ENCODE measurements at places on chromosomes 2 and 18.
A peak's percentile ranks its signal among the peaks of the same experiment; 100 is the strongest.

DNA sequence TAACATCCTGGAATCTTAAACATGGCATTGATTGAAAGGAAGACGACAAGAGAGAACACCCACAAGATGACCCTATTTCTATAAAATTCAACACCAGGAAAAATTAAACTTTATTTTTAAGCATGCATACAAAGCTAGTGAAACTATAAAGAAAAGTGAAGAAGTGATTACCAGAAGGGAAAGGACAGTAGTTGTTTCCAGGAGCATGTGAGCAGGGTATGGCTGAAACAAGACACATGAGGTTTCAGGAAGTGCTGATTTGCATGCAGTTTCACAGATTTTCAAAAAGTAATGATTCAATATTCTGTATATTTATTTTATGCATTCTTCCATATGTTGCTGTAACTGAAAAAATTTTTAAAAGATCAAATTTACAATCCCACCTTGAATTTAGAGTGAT lies 24.6 kb upstream of the DAW1 start:
- no peak for DNase-seq

GRCh38 chr18:75107196-75107930 lies 101.6 kb downstream of the PTGR3 start:
- DNase-seq = no peak

GRCh38 chr2:16406496-16407289 lies 258.9 kb downstream of the CYRIA start:
- no peak for DNase-seq

DNA sequence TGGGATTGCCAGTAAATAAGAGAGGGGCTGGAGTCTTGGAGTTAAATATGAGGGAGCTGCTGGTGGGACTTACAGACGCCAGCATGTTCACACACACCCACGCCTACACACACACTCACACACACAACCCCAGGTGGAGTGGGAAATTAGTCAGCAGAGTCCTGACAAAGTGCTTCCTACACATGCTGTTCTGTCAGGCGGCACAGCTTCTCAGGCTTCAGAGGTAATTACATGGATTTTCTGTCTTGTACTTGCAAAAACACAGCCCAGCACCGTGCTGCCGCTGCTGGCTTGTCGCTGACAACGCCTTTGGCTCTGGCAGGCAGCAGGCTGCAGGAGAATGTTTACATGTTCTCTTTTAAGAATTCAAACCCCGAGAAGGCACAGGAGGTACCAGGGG lies 1186.3 kb upstream of the CELF4 start:
- no peak for DNase-seq

DNA sequence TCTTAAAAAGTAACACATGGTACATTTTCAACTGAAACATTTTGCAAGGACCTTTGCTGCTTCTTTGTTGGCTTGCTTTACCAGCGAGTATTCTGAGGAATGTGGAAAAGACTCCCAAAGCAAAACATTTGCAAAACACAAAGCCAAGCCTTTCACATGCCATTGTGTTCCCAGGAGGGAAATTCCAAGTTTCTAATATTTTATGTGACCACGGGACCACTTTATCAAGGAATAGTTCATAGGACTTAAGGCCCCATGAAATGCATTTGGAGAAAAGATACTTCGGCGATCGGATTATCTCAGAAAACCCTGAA lies 26.2 kb downstream of the CYP27C1 start:
- DNase-seq = no peak

DNA sequence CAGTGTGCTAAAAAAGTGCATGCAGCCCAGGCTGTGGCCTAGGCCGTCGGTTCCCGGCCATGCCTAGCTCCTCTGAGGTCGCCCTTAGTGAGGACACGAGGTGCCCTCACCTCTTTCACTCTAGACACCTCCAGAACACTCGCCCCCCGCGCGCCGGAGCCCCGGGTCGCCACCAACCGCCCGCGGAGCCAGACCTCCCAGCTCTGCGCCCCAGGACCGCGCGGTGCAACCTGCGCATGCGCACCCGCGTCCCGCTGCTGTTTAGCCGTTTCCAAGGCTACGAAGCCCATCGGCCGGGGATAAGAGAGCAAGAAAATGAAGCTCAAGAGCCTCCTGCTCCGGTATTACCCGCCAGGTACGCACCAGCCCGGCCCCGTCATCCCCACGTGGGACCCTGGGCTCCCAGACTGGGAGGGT lies at the start of gene DAW1:
DAW1 (plus strand) TSS at position 257 of the 417 bp plus-strand sequence; CDS start at position 316, 59 bp downstream.
- peak; percentile 79 for DNase-seq

DNA sequence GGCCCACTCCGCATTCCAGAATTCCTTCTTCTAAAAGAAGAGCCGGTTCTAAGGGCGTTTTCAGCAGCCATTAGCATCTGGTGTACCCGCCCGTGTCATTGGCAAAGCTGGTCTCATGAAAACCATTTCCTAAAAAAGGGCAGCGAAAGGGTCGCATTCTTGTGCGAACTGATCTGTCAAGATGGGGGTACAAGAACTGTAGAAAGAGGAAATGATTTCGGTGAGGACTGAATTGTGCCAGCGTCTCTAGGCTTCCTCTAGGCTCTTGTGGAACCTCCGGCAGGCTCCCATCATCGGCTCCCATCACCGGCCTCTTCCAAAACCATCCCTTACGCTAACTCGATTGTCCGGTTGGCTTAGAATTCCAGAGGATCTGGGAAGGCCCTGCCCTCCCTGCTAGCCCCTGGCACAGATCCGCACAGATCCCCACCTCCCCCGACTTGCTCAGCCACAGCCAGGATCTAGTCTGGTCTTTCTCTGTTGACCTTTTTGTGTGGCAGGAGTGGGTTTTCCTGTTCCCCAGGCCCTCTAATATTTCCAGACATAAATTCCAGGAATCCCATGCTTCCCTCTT lies 1.3 kb downstream of the RAB31 start:
- no peak for DNase-seq

GRCh38 chr2:39523308-39524044 lies 86.4 kb upstream of the MAP4K3 start:
- DNase-seq = no peak

DNA sequence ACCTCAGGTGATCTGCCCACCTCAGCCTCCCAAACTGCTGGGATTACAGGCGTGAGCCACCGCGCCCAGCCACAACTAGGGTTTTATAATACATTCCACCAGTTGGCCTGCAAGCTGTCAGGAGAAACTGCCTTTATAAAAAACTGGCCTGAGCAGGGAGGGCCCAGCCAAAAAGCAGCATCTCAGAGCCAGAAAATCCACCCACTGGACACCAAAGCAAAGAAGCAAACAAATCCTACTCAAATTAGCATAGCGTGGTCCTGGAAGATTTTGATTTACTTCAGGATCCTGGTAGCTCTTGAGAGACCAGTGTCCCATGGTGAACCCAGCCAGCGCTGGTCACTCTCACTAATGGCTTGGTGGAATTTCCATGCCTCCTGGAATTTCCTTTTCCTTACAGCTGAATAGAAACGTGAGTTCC lies 60.0 kb upstream of the PXDN start:
- no peak for DNase-seq

DNA sequence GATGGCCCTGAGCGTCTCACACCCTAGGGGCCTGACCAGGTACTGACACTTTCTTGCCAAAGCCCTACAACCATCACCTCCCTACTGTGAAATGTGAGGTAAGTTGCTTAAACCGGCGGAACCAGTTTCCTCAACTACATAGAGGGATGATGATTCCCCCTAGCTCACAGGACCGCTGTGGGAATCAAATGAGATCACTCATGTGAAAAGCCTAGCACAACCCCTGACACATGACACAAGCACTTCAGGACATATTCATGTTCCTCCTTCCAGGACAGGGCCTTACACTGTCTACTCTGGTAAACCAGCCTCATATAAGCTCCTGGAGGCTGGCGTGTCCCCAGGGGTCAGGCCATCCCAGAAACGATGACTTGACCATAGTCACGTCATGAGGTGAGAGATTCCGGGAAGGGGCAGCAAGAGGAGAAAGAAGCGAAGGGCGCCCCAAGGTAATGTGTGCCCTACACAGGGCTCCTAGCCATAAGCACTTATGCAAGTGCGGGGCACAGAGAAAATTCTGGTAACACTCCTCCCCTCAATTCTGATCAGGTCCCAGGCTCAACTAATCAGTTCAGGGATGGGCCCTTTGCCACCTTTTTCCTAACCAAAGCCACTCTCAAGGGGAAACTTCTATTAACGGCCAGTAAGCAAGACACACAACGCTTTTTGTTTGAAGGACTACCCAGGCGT lies 49.5 kb downstream of the C2orf42 start:
- peak; percentile 72 for DNase-seq

GRCh38 chr2:119598596-119599263 lies 54.5 kb downstream of the CFAP221 start:
- DNase-seq = no peak

GRCh38 chr2:106158131-106158530 lies 36.0 kb downstream of the UXS1 start:
- DNase-seq = no peak

DNA sequence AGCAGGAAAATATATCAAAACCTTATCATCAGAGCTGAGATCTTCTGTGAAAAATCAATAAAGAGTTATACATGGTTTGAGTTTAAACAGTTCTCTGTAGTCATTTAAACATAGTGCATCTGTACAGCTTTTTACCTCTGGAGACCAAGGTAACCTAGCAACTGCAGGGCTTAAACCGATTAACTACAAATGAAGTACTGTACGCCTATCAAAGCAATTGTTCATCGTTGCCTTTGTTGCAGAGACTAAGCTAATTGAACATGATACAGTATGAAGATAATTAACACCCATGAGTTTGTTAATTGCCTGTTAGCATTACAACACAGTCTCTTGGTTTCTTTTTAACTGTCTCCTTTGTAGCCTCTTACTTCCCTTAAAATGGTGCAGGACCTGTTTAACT lies 147.9 kb downstream of the LNPK start:
- no peak for DNase-seq

DNA sequence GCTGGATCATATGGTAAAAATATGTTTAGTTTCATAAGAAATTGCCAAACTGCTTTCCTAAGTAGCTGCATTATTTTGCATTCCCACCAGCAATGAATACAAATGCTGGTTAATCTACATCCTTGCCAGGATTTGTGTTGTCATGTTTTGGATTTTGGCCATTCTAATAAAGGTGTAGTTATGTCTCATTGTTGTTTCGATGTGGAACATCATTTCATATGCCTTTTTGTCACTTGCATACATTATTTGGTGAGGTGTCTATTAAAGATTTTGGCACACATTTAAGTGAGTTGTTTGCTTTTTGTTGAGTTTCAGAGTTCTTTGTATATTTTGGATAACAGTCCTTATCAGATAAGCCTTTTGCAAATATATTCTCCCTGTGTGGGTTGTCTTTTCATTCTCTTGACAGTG lies 299.2 kb upstream of the TFPI start:
- DNase-seq = no peak

DNA sequence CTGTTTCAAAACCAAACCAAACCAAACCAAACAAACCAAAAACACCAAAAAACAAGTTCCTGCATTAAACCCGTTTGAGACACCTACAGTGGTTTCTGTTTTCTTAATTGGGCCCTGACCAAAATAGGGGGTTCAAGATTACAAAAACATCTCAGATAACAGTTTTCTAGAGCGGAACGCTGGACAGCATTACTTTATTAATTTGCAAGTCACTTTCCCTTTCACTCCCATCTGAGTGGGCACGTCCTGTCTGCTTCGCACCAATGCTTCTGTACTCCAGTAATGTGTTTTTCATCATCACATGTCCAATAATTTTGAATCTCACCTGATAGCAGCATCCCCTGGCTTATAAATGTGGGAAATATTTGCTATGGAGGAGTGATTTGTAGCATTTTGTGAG lies 11.7 kb upstream of the MYO1B start:
- no peak for DNase-seq

- no peak for DNase-seq
Measured at GRCh38 chr18:28995319-28995718, 818.4 kb upstream of the CDH2 start.

DNA sequence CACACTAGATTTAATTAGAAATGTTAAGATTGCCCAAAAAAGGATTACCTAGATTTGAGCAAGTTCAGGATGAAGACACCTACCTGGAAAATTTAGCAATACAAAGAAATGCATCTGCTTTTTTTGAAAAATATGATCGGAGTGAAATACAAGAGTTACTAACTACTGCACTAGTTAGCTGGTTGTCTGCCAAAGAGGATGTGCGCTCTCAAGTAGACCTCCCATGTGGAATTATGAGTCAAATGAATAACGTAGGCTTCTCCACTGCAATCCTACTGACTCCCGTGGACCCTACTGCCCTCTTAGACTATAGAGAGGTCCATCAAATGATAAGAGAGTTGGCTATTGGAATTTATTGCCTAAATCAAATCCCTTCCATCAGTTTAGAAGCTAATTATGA lies 2.0 kb downstream of the ANKAR start:
- no peak for DNase-seq

DNA sequence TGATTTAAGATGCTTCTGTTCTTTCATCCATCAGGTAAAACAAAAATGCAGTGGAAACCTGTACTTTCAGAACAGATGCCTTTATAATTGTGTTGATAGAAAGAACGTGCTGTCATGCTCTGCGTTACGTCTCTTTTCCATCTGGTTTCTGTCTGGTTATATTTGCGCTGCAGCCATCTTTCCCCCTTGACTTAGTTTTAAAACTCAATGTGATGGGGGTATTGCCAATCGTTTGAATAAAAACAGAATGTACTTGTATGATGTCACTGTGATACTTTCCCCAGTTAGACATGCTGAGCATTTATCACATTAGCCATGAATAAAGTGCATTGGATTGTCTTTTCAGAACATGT lies 508.6 kb downstream of the ADCYAP1 start:
- no peak for DNase-seq

DNA sequence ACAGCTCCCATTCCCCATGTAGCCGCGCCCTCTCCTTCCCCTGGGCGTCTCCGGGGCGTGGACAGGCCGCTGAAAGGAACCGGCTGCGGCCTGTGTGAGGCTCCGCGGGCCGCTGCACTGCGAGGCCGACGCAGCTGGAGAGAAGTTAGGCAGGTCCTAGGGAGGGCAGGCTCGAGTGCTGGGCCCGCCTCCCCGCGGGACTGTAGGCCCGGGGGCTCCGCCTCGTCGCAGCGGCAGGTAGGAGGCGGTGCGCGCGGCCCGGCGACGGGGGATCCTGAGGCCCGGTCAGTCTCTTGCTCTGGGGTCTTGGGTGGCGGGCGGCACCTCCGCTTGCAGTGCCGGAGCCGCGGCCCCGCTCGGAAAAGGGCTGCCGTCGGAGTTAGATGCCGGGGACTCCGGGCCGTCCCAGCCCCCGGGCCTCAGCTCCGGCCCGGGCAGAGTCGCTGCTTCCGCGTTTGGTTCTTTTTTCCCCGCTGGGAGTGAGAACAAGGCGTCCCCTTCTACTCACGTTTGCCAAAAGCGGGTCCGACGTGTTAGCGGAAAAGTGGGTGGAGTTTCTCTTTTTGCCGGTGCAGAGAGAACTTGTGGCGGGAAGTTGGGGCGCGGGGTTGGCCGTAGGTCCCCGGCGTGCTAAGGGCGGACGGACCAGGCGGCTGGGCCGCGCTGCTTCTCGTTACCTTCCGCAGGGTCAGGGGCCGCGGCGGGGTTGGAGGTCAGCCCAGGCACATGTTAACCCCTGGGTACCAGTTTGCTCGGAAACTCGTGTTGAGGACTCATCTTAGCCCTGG lies at the start of gene VRK2:
VRK2 (plus strand) TSS at position 222 of the 788 bp plus-strand sequence. CDS start 2,026 bp downstream, outside the sequence.
- DNase-seq = peak; percentile 94

- no peak for DNase-seq
Measured at GRCh38 chr18:1658908-1659566, 754.4 kb downstream of the ADCYAP1 start.

- peak; percentile 58 for DNase-seq
Measured at GRCh38 chr18:49843778-49844625, 30.7 kb upstream of the ACAA2 start.
